Stimulated activated CD8-positive, alpha-beta memory T cell treated with anti-CD3 and anti-CD28 coated beads, Interleukin-7, amount 100 ng/mL, for 1 hour (primary cell): ENCODE measurements at places on chromosomes 7 and 10.

GRCh38 chr7:18086165-18087025, 58.7 kb upstream of the PRPS1L1 start:
- DNase-seq, result no peak

- DNase-seq, result no peak
Observed at GRCh38 chr10:49397036-49397999, 1.4 kb upstream of the DRGX start.

- no peak for DNase-seq
Observed at GRCh38 chr7:23287612-23288011, 11.5 kb upstream of the MALSU1 start.

DNA sequence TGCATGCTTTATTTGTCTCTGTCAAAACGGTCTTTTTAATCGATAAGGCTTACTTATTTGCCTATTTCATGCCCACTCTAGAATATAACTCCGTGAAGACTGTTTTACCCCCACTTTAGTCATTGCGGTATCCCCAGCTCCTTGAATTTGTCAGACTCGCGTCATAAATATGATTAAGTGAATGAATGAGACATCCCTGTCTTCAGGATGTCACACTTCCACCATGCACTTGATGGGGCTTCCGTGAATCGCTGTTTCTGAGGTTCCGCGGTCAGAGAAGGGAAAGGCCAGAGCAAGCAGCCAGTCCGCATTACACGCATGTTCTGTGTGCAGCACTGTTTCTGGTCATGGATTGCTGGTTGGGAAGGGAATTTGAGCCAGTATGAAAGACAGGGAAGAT, 138.8 kb downstream of the CELF2 start:
- no peak for DNase-seq

DNA sequence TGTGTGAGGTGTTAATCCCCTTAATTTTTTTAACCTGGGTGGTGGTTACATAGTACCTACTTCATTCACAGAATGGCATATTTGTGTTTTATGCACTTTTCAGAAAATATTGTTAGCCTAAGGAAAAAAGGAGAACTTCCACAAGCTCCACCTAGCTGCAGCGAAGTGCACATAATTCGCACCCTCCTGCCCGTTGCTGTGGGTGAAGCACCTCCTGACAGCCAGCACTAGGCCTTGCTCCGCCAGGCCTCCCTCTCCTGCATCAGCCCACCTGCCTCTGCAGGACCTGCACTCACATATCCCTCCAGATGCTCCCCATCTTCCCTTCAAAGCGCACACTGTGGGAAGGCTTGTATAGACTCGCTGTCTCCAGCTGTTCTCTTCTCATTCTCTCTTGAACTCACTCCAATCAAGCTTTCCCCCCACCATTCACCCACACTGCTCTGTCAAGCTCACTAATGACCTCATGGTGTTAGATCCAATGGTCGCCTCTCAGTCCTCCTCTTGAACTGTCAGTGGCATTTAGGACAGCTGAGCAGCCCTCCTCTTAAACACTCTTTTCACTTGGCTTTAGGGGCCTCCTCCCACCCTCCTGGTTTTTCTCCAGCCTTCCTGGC, 20.7 kb upstream of the GRID1 start:
- no peak for DNase-seq

DNA sequence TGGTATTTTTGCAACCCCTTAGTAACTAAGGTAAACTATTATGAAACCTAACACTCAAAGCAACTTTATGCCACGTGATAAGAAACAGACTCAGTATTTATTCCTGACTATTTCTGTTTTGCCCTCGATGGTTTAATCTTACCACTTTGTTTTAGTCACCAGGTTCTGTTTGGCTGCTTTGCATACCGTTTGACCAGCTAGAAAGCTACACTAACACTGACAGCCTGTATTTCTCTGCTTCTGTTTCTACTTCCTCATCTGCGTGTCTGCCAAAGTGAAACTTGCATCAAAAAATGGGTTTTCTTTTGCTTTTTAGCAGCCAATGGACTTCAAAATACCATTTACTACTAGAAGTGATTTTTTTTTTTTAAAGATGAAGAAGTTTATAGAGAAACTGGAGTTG, 802.5 kb downstream of the GRM8 start:
- no peak for DNase-seq
